ENCODE measurements at places on chromosomes 12 and 14.
A peak's percentile ranks its signal among the peaks of the same experiment; 100 is the strongest.

GRCh38 chr12:58639318-58639934 is 280.9 kb downstream of the LRIG3 start:
- DNase-seq, result peak; percentile 33

- DNase-seq, result no peak
Observed at GRCh38 chr14:104086661-104087461, 1.4 kb downstream of the ASPG start.

DNA sequence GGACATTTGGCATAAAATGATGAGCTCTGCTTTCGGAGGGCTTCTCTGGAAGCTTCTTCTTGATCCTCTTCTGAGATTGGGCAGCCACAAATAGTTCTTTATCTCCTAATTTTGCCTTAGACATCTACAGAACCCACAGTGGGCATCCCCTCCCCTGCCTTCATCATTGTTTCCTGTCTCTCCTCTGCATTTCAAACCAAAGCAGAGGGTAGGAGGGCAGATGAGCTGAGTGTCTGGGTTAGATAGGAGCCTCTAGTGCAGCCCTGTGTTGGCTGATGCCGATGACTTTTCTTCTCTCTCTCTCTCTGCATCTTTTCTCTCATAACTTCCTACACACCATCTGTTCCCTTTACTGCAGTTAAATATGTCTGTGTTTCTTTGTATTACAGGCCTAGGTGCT is 8.5 kb upstream of the IL26 start:
- no peak for DNase-seq

DNA sequence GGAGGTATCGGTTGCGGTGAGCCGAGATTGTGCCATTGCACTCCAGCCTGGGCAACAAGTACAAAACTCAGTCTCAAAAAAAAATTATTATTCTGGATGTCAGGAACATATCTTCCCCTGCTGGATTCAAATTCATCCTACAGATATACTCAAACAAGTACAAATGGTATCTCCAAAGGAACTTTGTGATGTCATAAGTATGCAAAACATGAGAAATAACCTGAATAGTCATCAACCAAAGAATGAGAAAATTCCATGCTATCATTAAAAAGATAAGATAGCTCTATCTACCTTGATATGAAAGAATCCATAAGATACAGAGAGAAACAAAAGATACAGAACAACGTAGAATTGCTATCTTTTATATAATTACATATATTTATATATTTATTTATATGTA is 67.7 kb downstream of the EEA1 start:
- DNase-seq, result peak; percentile 2

DNA sequence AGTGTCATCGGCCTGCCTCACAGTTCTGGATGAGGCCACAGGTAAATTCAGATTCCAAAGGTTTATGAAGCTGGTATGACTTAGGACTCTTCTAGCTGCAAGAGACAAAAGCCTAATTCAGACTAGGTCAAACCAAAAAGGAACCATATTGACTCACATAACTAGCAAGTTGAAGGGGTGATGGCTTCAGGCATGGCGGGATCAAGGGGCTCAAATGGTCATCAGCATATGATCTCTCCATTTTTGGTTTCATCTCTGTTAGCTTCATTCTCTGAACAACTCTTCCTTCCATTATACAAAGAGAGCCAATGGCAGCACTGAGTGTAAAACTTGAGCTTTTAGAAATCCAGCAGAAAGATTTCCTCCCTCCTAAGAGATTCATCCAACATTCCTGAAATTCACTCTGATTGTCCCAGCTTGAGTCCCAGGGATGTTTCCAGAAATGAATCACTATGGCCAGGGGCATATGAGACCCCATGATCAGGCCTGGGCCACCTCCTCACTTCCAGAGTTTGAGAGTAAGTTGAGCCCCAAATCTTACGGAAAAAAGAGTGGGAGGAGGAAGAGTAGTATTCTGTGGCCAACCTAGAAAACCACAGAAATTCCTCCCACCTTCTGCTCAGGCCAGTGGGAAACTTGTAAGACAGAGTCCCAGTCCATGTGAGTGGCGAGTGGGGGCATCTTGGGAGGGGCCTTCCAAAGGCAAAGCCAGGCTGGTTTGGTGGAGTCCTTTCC is 2.0 kb upstream of the MAP1LC3B2 start:
- DNase-seq, result peak; percentile 66

- DNase-seq, result no peak
Observed at GRCh38 chr14:98445718-98446117, 826.3 kb downstream of the BCL11B start.
